ENCODE measurements at places on chromosomes 12 and 14.

DNA sequence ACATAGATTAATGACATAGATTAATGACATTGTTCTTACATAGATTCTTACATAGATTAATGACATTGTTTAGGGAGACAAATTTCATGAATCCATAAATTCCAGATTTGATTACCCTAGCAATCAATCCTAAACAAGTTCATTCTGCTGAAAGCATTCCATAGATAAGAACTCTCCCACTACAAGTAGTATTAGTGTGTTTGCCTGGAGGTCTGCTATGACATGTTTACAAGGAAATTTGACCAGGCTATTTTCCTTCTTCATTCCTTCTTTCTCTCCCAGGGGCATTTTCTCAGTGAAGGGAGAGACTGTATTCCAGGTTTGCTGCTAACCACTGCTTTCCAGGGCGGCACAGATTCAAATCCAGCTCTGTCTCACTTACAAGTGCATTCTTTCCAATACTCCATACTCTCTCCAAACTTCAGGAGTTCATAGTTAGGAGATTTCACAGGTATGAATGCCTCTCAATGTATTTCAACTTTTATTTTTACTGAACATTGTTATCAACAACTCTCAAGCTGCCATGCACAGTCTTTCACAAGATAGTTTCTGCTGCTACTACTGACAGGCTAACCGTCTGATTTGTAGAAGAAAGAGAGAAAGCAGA lies 134.5 kb downstream of the SLC38A1 start:
- DNase-seq = no peak

- no peak for DNase-seq
Measured at GRCh38 chr14:50263321-50263720, 31.9 kb upstream of the SOS2 start.

DNA sequence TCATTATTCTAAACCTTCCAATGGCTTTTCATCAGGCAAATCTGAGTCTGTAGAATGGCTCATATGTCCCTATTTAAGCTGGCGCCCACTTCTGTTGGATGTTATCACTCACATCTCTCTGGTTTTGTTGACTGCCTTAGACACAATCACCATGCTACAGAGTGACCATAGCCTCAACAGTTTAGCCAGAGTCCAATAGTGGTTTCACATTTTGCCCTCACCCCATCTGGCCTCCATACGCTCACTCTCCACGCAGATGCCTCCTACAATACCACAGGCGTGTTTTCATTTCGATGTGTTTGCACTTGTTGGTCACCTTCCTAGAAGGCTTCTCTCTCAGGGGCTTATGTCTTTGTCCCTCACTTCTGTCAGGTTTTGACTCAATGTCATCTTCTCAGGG lies 3.4 kb downstream of the KLRB1 start:
- no peak for DNase-seq

DNA sequence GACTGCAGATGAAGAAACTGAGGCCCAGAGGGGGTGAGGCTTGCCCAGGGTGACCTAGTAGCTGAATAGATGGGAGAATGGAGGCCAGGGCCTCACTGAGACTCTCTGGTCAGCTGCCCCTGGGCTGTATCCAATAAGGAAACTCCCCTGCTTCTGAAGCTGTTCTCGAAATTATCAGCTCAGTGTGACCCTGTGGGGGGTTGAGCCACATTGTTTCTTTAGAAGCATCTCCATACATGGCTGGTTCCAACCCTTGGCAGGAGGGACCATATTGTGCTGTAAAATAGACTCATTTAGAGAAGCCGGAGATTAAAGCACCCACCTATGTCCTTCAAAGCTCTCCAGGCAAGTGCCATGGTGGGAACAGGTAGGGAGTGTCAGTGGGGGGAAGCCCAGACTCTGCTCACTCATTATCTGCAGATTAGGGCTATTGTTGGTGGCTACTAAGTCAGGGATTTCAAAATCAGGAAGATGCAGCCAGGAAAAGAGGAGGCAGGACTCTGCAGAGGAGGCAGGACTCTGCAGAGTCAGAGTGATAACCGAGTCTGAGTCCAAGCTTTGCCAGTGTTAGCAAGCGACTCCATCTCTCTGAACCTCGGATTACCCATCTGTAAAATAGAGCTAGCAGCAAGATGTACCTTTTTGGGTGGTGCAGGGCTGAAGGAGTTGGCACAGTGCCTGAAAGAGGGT lies 3.5 kb downstream of the SERPINA5 start:
- no peak for DNase-seq

- no peak for DNase-seq
Measured at GRCh38 chr14:49545716-49546115, 40.5 kb downstream of the RPS29 start.

- no peak for DNase-seq
Measured at GRCh38 chr12:1059162-1059561, 68.1 kb downstream of the ERC1 start.

- DNase-seq = no peak
Measured at GRCh38 chr12:70213707-70214106, 29.5 kb upstream of the CNOT2 start.

GRCh38 chr14:44788612-44789011 lies 173.1 kb downstream of the KLHL28 start:
- no peak for DNase-seq

DNA sequence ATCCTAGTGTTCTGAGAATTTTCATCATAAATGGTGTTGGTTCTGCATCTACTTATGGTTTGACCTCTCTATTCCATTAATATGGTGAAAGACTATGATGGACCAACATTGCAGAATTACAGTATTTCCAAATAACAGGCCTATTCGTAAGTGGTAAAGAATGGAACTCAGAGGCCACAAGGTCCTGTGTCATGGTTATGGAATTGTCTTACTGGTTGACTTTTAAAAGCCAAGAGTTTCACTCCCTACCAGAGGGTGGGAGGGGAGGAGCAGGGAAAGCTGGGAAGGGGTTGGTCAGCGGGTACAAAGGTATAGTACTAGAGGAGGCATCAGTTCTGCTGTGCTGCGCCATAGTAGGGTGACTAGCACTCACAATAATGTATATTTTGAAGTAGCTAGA lies 153.4 kb downstream of the TMEM132D start:
- DNase-seq = no peak

GRCh38 chr12:62434494-62435302 lies 31.9 kb upstream of the MON2 start:
- peak; percentile 5 for DNase-seq

DNA sequence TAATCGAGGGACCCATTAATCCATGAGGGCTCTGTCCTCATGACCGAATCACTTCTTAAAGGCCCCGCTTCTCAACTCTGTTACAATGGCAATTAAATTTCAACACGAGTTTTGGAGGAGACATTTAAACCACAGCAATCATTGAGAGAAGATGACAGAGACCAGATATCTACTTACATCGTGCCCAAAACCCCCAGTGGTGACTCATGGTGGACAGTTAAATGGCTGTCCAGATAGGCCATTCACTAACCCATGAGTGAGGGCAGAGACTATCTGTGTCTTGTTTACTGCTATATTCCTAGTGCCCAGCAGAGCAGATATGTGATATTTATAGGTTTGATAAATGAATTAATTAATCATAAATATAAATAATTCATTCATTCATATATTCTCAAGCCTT lies 20.0 kb upstream of the FLVCR2 start:
- DNase-seq = peak; percentile 42

- DNase-seq = no peak
Measured at GRCh38 chr14:59427653-59428580, 37.3 kb downstream of the GPR135 start.

- peak; percentile 52 for DNase-seq
Measured at GRCh38 chr14:92135269-92135668, 13.5 kb downstream of the CPSF2 start.

DNA sequence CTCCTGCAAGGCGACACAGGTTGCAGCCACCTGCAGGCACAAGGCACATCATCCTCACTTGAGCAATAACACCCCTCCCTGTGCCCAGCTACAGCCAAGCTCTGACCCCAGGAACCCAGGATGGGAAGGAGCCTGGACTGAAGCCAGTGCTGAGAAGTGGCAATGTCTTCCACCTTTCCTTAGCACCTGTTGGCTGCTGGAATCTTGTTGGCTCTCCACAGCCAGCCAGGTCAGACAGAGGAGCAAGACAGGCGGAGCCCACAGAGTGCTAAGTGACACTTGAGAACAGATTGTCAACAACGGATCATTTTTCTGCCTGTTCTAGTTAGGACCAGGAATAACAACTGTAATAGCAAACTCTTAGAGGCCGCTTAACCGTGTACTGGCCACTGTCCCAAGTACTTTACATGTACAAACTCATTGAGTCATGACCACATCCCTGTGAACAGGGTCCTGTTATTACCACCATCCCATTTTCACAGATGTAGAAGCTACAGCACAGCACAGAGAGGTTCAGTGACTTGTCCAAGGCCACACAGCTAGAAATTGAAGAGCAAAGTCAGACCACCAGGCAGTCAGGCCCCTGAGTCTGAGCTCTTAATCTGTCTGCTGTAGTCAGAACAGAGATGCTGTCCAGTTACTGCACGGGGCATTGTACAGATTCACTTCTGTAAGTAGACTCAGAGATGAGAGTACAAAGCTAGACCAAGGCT lies 45.6 kb downstream of the RNFT2 start:
- DNase-seq = no peak

DNA sequence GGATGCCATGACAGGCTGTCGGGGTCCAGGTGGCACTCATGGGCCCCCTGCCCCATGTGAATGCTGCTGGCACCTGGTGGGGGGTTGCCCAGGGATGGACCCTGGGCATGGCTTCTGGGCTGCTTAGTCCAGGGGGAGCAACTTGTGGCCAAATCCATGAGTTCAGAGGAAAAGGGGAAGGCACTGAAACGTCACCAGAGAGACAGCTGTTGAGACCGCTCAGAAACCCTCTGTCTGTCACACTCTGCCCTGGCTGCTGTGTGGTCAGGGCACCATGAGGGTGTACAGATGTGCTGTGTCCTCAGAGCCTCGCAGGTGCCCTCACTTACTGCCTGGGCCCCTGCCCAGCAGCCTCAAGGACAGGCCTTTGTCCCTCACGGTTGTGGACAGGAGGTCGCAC lies 9.4 kb downstream of the CLBA1 start:
- no peak for DNase-seq

DNA sequence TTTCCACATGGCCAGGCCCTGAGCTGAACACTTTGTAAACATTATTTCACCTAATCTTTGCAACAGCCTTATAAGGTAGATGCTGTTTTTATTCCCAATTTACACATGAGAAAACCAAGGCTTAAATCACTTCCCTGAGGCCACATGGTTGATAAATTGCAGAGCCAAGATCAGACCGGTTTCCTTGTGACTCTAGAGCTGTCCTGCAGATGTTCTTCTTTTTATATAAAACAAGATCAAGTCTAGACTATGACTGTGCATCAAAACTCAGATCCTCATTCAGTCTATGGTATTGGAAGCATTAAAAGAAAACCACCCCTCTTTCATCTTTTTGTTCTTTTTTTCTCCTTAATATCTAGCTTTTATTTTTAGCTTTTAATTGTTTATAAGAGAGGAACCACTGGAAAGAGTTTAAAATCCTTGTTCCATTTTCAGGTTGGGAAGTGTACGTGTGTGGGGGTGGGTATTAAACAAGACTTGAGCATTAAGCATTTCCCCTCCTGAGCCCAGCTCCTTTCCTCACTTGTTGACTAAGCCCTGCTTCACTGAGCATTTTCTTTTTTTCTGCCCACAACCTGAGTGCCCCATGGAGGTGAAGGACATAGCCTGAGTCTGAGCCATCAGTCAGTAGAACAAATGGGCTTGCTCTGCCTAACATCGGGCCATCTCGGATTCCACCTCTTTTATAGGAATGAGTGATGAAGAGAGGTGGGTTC lies 45.4 kb downstream of the GPATCH2L start:
- DNase-seq = no peak

DNA sequence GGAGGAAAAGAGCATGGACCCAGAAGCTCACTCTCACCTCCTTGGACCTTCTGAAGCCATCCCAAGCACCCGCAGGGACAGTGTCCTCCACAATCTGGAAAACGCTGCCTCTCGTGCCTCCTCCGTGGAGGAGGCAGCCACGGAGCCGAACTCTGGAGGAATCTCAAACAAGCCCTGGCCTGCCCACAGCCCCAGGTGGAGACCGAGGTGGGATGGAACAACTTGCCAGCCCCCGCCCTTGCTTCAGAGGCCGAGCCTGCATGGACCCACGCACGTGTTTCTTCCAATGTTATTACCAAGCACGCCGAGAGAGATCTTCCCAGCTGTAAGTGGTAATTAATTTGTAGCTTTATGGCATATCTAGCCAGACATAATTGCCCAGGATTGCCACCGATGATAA lies 61.3 kb downstream of the SCARB1 start:
- no peak for DNase-seq

DNA sequence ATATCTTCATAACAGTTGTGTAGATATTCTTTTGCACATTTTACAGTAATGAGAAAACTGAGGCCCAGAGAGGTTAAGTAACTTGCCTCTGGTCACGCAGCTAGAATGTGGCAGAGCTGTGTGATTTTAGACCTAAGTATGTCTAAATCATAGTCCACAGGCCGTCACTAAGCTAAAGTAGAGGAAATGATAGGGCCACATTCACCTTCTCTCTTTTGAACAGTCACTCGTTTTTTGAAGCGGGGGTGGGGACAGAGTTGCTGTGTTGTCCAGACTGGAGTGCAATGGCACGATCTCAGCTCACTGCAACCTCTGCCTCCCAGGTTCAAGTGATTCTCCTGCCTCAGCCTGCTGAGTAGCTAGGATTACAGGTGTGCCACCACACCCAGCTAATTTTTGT lies 68.5 kb downstream of the RASSF3 start:
- DNase-seq = no peak

GRCh38 chr14:24673534-24674203 lies 39.7 kb upstream of the GZMB start:
- DNase-seq = no peak
